Lung microvascular endothelial cell (primary cell): ENCODE measurements at places on chromosomes 4 and X.

DNA sequence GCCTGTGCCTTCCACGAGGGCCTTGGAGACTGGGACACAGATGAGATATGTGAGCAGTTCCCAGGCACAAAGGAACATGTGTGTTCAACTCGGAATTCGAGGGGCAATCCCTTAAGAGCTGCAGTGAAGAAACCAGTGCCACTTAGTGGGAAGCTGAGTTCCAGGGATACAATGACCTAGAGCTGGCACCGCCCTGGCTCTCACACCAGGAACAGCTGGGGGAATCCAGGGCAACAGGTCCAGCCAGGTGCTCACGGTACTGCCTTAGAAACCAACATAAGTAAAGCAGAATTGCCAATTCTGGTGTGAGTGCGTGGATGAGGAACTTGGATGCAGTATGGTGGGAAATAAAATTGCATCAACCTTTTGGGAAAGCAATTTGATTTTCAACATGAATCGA, 122.9 kb downstream of the AFAP1 start:
- DNase-seq, result no peak

DNA sequence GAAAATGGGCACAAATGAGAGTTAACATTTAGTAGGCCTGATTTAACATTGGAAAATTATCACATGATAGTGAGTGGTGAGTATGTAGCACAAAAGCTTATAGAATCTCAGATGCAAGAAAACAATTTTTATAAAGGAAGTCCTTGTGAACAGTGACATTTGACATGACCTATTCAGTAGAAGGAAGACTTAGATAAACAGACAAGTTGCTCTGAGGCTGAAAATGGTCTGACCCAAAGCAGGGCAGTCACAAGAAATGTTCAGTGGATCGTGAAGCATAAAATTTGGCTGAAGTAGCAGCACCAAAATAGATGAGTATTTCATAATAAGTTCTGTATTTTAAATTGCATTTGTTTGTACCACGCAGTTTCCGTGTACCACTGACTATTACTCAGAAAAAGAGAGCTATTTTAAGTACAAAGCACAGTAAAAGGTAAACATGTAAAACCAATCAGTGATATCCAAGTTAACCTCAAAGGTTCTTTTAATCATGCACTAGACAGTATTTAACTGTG, 605.7 kb upstream of the PABPC4L start:
- DNase-seq, result no peak

- peak; percentile 63 for DNase-seq
These were observed 125.8 kb downstream of the IRF2 start for GRCh38 chr4:184348311-184349233.

DNA sequence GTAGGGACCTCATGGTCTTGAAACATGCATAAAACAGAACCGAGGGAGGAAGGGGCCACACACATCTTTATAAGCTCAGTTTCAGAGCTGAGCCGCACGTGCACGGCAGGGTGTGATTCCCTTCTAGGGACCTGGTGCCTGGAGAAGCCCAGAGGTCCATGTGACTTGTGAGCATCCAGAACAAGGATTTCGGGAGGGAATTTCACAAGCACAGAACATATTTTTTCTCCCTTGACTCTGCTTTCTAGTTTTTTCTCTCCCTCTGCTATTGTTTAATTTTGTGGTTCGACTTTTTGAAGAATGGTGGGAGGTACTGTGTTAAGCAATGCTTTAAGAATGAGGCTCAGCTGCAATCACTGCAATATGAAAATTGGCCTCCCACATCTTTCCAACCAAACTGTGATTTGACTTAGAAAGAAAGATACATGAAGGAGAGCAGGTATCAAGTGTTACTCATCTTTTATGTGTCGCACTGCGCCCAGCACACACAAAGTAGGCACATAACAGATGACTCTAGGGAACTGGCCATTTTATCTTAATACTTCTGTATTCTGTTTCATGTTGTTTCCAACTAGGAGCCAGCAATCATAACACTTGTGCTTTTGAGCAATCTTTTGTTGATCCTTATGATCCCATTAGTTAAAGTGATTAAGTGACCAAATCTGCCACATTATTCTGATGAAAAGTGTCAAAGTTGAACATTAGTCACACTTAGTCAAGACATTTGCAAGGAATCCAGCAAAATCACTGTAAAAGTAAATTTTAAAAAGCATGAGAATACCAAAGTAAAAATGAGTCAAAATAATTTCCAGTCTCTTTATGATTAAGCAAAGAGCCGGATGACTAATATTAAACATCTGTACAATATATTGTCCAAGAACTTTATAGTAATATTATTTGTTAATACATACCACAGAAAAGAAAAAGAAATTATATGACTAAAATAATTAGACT, 86.4 kb downstream of the SHISA3 start:
- DNase-seq, result no peak

GRCh38 chrX:13373431-13374187, 53.8 kb upstream of the ATXN3L start:
- DNase-seq, result no peak

GRCh38 chr4:172721659-172722058, 447.0 kb upstream of the GALNT7 start:
- no peak for DNase-seq

GRCh38 chr4:52876069-52876468, 14.0 kb downstream of the RASL11B start:
- DNase-seq, result no peak

DNA sequence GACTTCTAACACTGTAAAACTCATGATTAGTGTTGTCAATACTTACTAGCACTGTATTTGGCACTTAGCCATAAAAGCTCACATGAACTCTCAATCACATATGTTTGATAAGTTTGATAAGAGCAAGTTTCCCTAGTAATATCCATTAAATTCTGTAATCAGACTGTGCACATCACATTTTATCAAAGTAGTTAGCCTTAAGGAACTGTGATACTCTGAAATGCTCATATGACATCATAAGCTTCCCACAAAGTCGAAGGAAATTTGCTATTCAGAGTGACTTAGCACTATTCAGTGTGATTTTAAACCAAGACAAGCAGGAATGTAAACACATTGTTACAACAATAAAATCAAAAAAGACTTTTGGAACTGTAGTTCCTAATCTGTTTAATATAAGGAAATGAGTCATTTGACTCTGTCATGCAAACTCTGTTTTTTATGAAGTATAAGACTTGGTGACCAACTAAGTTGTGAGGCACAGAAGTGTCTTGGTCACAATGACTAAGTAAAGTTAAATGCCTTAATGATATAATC, 6.7 kb downstream of the SLC7A11 start:
- DNase-seq, result peak; percentile 61

- no peak for DNase-seq
These were observed 187.3 kb upstream of the INTU start for GRCh38 chr4:127445471-127445870.

DNA sequence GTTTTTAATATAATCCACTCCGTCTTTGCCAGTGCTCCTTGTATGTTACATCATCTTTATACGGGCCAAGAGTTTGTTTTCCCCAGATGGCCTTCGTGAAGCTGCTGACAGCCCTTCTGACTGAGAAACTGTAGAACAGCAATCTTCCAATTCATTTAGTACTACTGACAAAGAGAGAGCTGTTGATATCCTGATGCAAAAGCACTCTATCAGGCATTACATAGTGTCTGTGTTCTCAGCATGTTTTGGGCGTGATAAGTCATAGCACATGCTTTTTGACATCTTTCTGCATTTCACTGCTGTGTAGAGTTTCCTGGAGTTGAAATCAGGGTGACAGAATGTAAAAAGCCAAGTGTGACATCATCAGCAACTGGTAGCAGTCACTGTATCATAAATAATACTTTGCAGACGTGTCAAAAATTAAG, 746.3 kb upstream of the FAM241A start:
- no peak for DNase-seq

DNA sequence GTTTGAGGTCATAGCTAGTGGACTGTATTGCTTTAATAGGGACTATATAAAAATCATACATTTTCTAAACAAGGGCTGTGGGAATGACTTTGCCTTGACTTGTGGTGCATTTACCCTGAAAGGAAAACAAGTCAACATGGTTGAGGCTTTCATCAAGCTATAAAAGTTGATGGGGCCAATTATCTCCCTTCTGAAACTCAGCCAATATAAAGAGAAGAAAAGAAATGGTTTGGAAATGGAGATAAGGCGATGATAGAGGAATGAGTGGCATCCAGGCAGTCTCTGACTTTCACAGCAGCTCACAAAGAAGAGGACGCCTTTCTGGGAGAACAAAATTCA, 118.7 kb downstream of the SMARCA1 start:
- no peak for DNase-seq

DNA sequence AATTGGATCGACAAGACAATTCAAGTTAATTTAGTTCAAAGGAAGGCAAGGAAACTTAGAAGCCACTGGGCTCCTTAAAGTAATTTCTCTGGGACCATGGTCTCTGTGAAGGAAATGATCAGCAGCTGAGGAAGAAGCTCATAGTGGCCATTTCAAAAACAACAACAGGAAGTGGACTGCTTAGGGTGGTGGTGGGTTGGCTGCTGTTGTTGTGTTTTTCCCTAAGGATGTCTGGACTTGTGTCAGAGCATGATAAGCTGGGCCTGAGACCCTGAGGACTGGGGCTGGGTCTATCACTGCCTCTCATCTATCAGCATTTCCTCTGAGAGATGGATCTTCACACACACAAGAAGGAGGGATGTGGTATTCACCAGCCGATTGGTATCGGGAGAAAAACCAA, 18.3 kb downstream of the KDR start:
- DNase-seq, result peak; percentile 26

- DNase-seq, result peak; percentile 8
These were observed 9.1 kb downstream of the LAMTOR3 start for GRCh38 chr4:99885063-99885664.

- peak; percentile 73 for DNase-seq
These were observed 16.6 kb downstream of the GPKOW start for GRCh38 chrX:49106930-49107329.

DNA sequence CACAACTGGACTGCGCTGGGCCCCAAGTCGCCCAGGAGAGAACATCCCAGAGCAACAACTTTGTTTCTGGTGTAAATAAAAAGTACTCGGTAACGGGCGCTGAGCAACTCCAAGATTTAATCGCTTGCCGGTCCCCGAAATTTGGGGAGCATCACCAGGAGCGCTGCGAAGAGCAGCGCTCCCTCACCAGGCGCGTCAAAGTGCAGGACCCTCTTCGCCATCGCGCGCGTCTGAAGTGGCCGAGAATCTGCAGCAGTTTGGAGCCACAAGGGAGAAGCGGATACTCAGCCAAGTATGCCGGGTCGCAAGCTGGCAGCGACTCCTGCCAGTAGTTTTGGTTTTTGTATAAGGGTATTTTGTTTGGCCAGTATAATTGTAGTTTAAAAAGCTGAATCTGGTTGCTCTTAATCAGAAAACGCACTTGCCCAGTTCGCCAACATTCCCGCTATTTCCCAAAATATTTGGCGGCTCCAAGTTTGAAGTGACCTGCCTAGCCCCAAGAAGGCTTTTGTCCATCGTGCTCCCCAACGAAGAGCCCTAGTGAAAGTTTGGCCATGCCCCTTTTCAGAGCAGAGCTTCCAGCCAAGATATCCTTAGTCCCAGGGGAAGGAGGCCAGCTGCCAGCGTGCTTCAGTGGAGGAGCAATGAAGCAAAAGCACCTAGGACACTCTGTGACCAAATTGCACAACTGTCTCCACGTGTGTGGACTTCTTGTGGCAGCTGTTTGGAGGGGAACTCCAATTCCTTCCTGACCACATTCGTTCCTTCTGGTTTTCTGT, 557 bp upstream of the KDR start:
- DNase-seq, result peak; percentile 27

- DNase-seq, result no peak
These were observed 652.1 kb upstream of the AADAT start for GRCh38 chr4:170741856-170742255.

DNA sequence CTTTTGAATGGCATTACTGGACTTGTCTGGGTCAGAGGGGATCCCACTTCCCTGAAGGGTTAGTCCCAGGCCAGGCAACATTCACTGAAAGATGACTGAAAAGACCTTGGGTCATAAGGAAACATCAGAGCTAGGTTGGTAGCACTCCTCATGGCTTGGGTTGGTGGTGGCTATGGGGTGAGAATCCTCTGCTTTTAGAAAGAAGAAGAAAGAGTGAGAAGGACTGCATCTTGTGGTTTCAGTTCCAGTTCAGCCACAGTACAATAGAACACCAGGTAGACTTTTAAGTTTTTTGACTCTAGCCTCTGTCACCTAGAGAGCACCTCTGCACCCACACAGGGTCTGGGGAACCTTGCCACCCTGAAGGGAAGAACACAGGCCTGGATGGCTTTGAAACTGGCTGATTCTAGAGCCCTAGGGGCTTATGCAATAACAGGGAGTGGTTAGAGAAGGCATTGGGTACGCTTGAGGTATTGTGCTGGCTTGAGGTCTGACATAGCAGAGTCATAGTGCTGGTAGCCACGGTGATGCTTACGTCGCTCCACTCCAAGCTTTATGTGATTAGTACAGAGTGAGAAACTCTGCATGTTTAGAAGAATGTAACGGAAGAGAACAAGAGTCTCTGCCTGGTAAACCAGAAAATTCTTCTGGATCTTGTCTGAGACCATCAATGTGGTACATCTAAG, 36.5 kb downstream of the PRR32 start:
- no peak for DNase-seq

- DNase-seq, result no peak
These were observed 126.1 kb downstream of the GPC3 start for GRCh38 chrX:133859336-133859735.

- peak; percentile 94 for DNase-seq
These were observed 112.2 kb upstream of the ENPP6 start for GRCh38 chr4:184329659-184330400.

GRCh38 chr4:55965585-55965984, 16.8 kb downstream of the CEP135 start:
- no peak for DNase-seq
